CD4-positive, alpha-beta T cell treated with Interleukin-17A for 1 hour (primary cell): ENCODE measurements at places on chromosomes 3 and 15.

DNA sequence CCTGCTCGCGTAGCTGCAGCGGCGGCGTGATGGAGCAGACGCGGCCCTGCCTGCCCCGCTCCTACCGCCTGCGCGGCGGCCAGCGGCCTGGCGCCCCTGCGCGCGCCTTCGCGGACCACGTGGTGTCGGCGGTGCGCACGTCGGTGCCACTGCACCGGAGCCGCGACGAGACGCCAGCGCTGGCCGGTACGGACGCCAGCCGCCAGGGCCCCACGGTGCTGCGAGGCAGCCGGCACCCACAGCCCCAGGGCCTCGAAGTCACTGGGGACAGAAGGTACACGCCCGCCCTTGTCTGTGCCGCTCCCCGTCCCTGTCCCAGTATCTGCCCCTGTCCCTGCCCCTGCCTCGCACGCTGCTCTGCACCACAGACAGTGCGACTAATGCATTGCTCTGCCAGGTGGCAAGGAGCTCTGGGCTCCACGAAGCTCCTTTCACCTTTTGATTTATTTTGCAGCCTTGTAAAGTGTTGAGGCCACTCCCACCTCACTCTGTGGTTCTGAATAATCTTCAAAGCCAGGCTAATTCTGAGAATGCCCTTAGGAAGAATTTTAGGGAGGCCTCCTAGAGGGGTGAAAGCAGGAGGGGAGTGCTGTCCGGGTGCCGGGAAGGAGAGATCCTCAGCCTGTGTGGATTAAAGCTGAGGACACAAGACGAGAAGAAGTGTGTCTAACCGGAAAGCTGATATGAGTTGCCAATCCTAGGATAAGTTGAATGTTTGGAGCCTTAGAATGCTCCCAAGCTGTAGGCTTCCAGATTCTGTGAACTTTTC lies 100.0 kb downstream of the THSD4 start:
- no peak for DNase-seq

GRCh38 chr3:153714588-153715290 lies 406.5 kb upstream of the ARHGEF26 start:
- DNase-seq, result no peak

- DNase-seq, result no peak
These were observed 59.4 kb upstream of the PRR23C start for GRCh38 chr3:139104062-139104461.

- no peak for DNase-seq
These were observed 1268.1 kb downstream of the OTOL1 start for GRCh38 chr3:162764808-162765071.

- no peak for DNase-seq
These were observed 9.1 kb downstream of the RAB43 start for GRCh38 chr3:129112308-129113052.

DNA sequence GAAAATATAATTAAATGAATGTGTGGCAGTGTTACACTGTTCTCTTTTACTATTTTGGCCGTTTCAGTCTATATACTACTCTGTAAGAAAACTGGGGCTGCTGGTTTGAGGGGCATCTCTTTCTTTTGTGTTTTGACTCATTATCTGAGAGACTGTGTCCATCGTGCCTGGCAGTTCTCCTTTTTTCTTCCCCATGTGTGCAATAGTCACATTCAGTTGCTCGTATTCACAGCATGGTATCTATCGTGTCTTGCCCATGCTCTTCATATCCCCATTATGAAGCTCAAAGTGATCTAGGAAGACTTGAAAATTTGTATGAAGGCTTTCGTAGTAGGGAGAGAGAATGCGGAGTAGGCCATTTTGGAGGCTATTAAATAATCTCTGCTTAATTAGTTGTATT lies 29.8 kb upstream of the FAH start:
- no peak for DNase-seq
